ENCODE measurements at places on chromosomes 11 and 22.

DNA sequence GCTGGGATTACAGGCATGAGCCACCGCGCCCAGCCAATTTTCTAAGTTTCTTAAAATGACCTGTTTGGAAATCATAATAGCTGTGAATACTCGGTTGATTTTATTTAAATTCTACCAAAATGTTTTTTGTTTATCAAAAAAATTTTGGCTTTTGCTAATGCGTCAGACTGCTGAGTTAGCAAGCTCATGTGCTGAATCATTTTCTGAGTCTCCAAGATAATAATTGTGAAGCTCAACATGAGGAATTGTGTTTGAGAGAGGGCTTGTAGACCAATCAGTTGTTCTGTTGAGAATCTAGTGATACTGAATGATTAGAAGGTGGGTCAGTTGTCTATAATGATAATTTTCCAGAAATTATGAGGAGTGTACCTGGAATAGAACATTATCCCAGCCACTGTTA, 15.9 kb downstream of the RNF214 start:
- DNase-seq, result no peak

DNA sequence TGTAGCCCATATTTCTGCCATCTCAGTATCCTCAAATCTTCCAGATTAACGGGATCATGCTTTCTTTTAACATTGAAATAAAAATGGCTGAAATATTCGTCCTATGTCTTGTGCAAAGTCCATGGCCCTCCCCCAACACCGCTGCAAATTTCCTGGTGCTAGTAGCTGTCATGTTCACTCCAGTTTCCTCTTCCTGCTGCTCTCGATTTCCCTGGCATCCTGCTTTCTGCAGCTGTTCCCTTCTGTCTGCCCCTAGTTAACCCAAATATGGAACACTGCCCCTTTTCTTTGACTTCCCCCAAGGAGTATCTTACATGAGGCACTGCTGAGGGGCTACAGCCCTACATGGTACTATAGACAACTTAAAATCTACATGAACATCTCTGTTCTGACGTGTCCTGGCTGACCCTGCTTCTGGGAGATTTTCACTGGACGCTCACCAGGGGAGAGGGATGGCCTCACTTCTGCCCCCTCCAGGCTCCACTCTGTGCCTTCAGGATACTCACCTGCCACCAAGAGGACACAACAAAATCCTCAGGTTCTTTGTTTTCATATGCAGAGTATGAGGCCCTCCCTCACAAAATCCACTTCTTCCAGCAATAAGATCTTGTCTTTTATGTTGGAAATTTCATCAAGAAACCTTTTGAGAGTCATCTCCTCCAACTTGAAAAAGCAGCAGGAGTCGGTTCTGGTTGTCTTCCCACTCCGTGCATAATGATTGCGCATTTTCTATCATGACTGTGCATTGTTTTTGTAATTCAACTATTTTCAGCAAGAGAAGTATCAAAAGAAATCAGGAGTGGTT, 29.5 kb upstream of the SCUBE2 start:
- DNase-seq, result no peak

GRCh38 chr22:41524809-41525449, 19.3 kb downstream of the POLR3H start:
- DNase-seq, result no peak

DNA sequence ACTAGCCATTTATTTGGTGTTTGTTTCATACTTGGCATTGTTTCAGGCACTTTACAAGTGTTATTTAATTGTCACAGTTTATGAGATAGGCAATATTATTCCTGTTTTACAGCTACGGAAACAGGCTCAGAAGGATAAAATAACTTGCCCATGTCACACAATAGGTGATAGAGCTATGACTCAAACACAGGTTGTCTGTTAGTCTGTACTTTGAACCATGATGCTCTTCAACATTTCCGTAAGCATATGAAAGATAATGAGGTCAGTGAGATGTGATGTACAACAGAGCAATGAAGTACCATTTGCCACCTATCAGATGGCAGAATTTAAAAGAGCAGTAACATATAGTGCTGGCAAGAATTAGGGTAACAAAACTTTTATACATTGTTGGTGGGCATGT, 15.3 kb downstream of the TUG1 start:
- no peak for DNase-seq

- DNase-seq, result no peak
Observed at GRCh38 chr22:26561756-26562417, 28.0 kb downstream of the TPST2 start.

DNA sequence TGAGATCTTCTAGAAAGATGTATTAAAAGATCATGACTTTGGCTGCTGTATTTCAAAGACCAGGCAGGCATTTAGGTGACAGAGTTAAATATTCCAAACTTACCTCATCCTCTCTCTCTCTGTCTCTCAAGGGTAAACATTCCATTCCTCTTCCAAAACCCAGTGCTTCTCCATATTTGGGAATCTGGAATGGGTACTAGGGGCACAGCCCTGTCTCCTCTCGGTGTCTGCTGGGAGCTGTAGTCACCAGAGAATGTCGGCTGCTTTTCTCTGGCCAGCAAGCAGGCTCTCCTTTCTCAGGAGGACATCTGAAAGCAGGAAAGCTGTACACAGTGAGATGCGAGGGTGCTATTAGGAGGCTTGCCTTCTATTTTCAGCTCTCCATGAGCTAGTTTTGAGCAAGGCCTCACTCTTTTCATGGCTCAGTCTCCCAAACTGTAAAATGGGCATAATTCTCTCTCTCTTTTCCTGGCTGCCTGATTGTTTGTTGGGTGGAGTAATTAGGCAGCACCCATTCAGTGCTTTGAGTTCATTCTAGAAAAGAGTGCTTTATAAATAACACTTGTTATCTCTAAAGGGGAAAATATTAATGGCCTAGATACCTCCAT, 9.3 kb upstream of the PEX26 start:
- no peak for DNase-seq

DNA sequence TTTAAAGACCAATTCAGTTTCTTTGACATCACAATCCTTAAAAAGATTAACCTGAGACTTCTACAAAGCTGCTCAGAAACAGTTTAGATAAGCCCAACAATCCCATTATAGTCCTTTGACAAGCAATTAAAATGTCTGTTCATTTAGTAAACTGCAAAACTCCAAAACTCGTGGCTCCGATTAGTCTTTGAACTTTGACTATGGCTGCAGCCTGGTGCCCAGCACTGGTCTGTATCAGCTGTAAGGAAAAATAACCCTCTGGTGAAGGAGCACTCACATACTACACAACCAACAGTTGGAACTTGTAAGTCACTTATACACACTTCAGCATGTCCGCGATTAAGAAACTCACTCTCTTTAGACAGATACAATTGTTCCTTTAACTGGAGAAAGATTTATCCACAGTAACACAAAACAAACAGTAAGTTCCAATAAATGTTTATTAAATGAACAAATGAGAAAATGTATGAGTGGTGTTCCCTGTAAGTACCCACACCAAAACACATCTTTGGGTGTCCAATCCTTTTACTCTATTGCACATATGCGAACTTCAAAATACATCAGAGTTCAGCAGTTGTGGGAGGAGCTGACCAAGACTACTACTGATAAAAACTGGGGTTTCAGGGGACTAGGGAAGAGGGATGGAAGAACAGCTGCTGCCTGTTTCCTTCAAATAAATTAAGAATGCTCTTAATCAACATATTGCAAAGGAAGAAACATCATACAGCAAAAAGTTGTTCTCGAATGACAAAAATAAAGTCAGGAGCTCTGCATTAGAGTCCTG, 36.4 kb downstream of the PITPNB start:
- DNase-seq, result no peak

GRCh38 chr11:83751041-83751440, 464.9 kb upstream of the CCDC90B start:
- DNase-seq, result no peak

GRCh38 chr11:73458201-73458600, 82.0 kb downstream of the RELT start:
- no peak for DNase-seq

DNA sequence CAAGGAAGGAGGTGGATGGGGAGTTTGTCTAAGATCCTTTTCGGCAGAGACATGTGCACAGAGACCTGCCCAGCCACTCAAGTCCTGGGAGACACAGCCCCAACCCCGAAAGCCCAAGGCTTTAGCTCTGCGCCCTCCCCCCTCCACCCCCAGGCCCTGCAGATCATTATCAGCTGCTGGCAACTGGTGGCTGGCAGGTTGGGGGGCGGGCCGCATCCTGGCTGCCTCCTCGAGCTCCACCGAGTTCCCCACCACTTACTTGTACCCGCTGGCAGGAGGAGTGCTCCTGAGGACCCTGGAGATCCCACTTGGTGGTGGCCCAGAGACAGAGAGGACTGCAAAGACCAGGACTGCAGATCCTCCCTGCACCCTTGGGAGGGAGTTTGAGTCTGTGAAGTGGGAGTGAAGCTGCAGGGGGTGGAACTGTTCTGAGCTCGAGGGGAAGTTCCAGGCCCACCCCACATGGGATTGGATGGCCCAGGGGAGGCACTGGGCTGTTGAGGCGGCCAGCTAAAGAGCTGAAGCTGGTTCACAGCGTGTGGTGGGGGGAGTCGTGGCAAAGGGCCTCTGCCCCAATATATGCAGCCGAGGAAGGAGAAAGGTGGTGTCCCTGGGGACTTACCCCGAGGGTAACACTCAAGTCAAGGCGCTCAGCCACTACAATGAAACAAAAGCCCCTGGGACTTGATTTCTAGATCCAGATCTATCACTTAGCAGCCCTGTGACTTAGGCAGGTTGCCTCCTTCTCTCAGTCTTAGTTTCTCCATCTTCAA, 19.9 kb upstream of the CCDC86 start:
- DNase-seq, result no peak

DNA sequence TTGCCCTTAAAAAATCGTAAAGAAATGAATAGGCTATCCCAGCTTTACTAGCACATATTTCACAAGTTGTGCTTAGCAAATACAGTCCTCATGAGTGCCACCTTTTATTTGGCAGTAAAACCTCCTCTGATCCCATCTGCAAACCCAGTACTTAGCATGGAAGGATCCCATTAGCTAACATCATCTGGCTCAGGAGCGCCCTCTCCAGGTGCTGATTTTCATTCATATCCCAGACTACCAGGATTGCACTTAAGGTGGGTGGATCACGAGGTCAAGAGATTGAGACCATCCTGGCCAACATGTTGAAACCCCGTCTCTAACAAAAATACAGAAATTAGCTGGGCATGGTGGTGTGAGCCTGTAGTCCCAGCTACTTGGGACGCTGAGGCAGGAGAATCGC, 76.1 kb upstream of the PAX6 start:
- DNase-seq, result no peak

DNA sequence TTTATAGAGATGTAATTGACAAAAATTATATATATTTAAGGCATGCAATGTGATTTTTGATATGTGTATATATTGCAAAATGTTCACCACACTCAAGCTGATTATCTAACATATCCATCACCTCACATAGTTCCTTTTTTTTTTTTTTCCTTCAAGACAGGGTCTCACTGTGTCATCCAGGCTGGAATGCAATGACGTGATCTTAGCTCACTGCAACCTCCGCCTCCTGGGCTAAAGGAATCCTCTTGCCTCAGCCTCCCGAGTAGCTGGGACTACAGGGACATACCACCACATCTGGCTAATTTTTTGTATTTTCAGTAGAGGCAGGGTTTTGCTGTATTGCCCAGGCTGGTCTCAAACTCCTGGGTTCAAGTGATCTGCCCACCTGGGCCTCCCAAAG, 65.1 kb upstream of the SLC35C1 start:
- DNase-seq, result no peak

GRCh38 chr22:17232406-17232805, 13.2 kb upstream of the ADA2 start:
- DNase-seq, result no peak

DNA sequence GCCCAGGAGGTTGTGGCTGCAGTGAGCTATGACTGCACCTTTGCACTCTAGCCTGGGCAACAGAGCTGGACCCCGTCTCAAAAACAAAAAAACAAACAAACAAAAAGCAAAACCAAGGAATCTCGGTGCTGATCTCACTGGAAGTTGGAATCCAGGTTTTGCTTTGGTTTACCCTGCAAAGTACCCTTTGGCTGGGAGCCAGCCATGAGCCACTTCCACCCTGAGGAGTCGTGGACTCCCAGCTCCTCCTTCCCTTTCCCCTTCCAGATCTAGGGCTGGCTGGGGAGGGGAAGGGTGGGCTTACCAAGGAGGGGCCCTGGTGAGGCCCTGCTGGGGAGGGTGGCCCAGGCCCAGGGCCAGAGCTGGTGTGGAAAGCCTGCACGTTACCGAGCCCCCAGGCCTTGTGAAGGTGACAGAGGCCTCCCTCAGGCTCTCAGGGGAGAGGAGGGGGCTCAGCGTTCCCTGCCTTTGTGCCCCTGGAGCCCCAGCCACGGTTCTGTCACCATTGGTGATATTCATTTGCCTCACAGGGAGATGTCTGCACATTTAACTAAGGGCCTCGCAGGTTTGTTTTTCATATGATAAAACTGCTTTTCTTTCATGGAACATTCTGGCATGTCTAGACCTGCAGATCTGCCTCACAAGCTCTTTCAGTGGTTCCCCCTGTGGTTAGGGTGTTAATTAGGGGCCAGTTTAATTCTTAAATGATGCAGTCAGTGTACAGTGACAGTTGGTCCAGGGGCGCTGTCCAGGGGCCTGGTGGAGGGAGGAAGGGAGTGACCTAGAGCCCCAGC, 29.0 kb downstream of the FBLN1 start:
- DNase-seq, result no peak
